NCI-H2107 (cell line): ENCODE measurements at places on chromosomes 3 and 15.
A peak's percentile ranks its signal among the peaks of the same experiment; 100 is the strongest.

- no peak for DNase-seq
Observed at GRCh38 chr15:73373221-73373620, 4.5 kb upstream of the HCN4 start.

- DNase-seq, result no peak
Observed at GRCh38 chr3:111143-112069, 85.2 kb upstream of the CHL1 start.

DNA sequence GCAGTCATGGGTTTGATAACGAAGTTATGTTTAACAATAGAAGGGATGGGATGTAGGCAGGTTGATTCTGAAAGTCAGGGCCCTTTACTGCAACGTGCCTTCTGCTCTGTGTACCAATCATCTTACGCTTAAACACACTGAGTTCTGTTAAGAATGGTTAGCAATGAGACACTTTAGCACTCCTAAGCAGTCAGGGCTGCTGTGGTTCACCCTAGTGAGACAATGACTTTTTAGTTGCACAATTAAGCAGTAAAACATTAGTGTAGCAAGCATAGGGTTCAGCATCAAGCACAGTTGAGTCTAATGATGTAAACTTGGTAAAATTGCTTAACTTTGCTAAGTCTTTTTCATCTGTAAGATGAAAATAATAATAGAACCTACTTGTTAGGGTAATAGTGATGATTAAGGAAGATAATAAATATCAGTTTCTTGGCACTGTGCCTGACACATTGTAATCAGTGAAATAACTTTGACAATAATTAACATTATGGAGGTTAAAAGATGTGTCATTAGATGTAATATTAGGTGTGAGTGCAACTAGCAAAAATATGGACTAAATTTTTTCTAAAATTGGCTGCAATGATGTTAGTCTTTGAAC is 484.2 kb upstream of the THBS1 start:
- DNase-seq, result no peak

- DNase-seq, result peak; percentile 22
Observed at GRCh38 chr15:77497110-77497737, 76.5 kb downstream of the HMG20A start.

- no peak for DNase-seq
Observed at GRCh38 chr3:99925584-99926230, 108.0 kb downstream of the CMSS1 start.

DNA sequence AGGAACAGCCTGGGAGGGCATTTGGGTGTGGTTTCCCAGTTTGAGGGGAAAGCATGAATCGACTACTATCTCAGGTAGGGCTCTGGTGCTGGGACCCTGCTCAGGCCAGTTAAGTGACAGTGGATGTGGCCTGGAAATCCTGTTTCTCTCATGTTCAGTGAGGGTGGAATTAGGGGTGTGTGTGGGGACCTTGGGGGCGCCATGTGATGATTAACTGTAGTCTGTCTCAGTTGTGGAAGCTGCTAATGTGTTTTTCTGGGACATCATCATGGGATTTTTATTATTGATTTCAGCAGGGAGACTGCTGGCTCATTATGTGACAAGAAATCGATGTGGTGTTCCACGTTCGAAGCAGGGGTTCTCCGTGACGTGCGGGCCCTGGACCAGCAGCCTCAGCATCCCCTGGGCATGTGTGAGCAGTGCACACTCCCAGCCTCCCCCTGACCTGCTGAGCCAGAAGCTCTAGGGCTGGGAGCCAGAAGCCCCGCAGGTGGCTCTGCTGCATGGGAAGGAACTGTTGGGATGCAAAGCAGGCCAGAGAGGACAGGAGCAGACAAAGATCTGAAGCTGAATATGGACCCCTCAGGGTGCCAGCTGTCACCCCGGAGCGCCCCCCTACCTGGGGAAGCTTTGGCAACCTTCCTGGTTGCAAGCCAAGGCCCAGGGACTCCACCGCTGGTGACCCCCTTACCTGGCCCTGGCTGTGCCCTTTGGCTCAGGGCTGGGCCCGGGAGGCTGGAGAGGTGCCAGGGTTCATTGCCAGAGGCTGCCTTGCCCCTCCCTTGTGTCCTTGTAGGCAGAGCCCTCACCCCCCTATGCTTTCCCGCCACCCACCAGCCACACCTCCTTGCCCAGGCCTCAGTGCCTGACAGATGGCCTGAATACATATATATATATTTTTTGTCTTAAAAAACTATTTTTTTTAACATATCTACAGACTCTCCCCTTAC is 149.8 kb downstream of the APBA2 start:
- DNase-seq, result no peak

DNA sequence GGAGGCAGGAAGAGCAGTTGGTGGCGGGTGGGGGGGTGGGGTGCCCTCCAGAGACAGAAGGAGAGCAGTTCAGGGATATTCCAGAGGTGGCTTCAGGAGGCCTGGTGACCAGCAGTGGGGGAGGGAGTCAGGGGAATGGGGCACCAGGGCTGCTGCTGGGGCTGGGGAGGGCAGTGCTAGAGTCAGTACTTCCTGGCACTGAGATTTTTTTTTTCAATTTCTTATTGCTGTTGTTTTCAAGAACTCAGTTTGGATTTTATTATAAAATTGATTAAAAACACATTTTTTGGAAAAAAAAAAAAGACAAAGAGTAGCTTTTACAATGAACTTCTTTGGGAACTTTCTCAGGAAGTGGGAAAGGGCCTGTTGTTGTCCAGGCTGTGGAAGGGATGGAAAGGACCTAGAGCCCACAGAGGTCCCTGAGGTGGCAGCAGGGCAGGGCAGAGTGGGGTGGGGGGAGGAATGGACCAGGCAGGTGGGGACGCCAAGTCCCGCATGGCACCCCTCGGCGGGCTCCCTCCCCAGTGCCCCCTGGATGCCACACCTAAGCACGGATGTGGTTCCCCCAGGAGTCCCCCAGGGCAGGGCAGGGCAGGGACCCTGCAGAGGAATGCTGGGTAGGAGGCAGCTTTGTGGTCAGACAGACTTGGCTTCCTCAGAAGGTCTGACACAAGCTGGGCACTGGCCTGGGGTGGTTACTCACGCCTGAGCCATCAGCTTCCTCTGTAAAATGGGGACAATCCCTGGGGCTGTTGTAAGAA is 8.5 kb upstream of the ANPEP start:
- DNase-seq, result no peak

DNA sequence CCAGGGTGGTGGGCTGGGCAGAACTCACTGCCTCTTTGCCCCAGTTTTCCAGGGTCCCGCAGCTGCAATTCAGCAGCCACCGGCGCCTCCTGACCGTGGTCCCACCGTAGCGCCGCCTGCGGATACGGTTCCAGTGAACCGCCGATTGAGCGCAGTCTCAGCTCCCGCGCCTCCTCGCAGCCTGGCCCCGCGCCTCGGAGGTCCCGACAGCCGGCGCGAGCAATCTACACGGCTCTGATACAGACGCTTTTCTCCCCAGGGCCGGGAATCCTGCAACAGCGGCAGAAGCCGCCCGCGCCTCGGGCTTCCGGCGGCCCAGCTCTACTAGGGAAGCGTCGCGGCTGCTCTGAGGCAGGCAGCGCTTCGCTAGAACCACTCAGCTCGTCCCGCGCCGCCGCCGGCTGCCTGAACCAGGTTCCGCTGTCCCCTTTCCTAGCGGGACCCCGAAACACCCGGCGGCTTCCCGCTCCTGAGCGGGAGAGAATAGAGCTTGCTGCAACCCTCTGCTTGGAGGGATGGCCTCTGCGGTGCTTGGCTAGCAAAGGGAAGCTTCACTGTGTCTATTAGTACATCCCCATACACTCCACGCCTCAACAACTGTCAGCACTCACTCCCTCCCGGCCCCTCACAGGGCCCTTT is 3.1 kb downstream of the FOXL2NB start:
- DNase-seq, result no peak

- no peak for DNase-seq
Observed at GRCh38 chr3:195921334-195921791, 13.0 kb upstream of the TNK2 start.

- DNase-seq, result no peak
Observed at GRCh38 chr3:43017004-43017403, 37.9 kb downstream of the GASK1A start.
